ENCODE measurements at places on chromosomes 2 and 18.

DNA sequence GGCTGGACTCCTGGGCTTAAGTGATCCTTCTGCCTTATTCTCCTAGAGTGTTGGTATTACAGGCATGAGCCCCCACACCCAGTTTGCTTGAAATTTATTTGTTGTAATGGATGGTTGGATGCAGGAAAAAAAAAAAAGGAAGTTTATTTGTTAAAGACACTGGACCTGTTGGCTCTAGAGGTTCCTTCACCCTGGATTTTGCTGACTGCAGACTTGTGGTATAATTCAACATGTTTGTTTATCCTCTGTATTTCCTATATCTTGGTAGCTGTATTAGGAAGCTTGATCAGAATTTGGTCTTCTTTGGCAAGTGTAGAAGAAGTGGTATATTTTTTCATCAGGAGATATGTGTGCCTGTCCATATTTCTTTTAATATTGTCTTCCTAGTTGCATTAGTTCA, 138.7 kb downstream of the LDLRAD4 start:
- DNase-seq, result no peak

DNA sequence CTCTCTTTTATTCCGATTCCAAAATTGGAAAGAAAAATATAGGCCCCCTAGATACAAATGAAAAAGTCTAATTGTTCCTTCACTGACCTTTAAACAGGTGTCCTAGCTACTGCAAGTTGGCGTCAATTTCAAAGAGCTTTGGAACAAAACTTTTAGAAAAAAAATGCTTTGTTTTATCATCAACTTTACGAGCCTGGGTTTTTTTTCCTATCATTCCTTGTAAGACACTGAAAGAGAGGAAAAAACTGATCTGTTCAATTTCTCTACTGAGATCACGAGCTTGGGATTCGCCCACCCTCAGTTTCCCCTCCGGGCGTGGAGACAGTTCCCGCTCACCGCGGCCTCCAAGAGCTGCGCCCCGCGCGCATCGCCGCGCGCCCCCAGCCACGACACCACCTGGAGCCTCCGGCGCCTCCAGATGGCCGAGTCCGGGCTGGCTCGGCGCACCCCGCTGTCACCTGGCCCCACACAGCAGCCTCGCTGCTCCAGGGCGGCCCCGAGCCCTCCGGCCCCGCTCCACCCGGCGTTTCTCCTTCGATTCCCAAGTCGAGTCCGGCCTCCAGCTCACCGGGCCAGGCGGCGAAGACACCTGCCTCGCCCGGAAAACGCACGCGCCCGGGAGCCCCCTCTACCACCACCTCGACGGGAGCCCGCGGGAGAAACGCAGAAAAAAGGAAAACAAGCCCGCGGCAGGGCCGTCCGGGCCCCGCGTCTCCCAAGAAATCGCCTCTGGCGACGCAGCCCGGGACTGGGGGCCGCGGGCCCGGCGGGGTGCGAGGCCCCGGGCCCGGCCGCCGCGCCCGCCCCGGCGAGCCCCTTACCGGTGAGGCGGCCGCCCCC, 656 bp downstream of the TBC1D8 start:
- no peak for DNase-seq

GRCh38 chr2:46170611-46171350, 126.4 kb upstream of the EPAS1 start:
- no peak for DNase-seq

- no peak for DNase-seq
Observed at GRCh38 chr2:88959480-88960204, 268.2 kb downstream of the RPIA start.

GRCh38 chr2:33452545-33452944, 23.9 kb upstream of the RASGRP3 start:
- no peak for DNase-seq

- no peak for DNase-seq
Observed at GRCh38 chr2:151673016-151673415, 61.3 kb downstream of the NEB start.

- no peak for DNase-seq
Observed at GRCh38 chr18:31688606-31689005, 4.2 kb upstream of the B4GALT6 start.

- no peak for DNase-seq
Observed at GRCh38 chr2:218214116-218214515, 2.9 kb upstream of the ARPC2 start.

DNA sequence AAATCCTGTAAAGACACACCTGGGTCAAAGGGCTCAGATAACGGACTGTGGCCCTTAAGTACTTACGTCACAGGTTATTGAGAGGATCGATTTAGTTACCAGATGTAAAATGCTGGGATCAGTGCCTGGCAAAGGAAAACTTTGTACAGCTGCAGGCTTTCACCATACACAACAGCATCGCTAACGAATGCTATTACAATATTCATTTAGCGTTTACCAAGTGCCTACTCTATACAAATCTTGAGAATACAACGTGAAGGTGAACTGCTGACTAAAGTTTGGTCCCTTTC, 619 bp upstream of the MSH6 start:
- DNase-seq, result no peak

GRCh38 chr2:31940920-31941319, 69.9 kb downstream of the MEMO1 start:
- no peak for DNase-seq

DNA sequence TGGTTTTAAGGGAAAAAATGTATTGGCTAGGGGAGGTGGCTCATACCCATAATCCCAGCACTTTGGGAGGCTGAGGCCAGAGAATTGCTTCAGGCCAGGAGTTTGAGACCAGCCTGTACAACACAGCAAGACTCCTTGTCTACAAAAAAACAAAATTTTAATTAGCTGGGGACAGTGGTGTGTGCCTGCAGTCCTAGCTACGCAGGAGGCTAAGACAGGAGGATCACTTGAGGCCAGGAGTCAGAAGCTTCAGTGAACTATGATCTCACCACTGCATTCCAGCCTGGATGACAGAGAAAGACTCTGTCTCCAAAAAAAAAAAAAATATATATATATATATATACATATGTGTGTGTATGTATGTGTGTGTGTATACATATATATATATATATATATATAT, 18.5 kb downstream of the CCDC88A start:
- no peak for DNase-seq

DNA sequence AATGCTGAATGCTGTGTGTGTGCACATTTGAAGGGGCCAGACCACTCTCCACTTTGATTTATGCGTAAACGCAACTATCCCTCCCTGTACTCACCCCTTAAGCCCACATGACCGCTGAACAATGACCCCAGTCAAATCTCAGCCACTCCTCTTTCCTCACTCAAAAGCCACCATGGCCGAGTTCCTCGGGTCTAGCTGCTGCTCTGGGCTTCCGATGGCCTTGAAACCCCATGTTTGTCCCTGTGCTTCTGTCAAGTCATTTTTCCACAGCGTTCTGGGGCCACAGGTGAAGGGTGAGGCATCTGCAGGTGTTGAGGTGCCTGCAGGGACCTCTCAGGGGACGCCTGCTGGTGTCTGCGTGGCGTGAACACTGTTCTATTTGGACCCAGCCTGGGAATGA, 74.3 kb upstream of the TMEM18 start:
- DNase-seq, result no peak

DNA sequence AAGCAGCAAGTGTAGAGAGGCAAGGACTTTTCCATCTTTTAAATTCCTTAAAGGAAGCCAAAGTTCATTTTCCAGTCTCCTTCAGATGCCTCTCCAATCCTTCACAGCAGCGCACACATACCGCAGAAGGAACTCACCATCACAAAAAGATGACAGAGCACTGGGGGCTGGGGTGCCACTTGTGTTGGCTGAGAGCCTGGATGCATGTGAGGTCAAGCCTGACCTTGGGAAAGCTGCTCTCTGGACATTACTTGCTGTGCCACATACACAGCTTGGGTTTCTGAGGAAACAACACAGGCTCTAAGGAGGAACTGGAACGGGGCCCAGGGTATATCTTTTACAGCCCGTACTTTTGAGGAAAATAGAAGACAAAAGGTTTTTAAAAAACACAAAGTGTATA, 364.3 kb upstream of the MEX3C start:
- no peak for DNase-seq

- DNase-seq, result no peak
Observed at GRCh38 chr2:28592481-28592880, 96.6 kb downstream of the PLB1 start.

GRCh38 chr18:9429662-9429993, 45.7 kb upstream of the RALBP1 start:
- no peak for DNase-seq

DNA sequence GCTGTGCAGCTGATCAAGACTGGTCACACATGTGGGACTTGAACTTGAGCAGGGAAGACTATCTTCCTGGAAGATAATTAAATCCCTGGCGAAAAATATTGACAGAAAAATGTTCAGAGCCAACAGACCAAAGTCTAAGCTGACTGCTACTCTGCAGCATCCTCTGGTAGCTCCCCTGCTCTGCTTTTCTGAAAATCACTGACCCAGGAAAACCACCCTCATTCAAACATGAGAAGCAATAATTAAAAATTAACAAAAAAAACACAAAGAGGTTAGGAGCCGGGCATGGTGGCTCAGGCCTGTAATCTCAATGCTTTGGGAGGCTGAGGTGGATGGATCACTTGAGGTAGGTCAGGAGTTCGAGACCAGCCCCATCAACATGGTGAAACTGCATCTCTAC, 151.9 kb downstream of the SCG2 start:
- DNase-seq, result no peak

DNA sequence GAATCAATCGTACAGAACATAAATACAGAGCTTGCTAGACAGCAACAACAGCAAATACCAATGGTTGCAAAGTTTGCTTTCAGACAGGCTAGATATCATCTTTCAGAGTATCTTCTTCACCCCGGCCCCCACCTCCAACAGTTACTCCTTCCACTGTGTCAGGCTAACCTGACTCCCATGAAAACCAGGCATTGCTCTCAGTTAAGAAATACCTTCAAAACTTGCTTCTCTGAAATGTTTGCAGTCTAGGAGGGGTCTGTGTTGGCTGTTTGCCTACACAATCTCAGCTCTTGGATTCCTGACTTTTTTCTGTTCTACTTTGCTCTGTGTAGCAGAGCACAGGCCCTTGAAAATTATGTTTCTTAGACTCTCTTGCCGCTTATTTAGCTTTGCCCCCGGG, 599.5 kb upstream of the SYT4 start:
- no peak for DNase-seq

- DNase-seq, result no peak
Observed at GRCh38 chr18:24936691-24937090, 415.3 kb downstream of the ZNF521 start.

Measured in fibroblast of skin of left quadriceps (primary cell).